ENCODE measurements at places on chromosomes 4 and X.

GRCh38 chr4:47386561-47387235 lies 76.8 kb downstream of the COMMD8 start:
- DNase-seq = no peak

GRCh38 chrX:131741103-131741581 lies 197.3 kb downstream of the OR13H1 start:
- peak; percentile 58 for DNase-seq

DNA sequence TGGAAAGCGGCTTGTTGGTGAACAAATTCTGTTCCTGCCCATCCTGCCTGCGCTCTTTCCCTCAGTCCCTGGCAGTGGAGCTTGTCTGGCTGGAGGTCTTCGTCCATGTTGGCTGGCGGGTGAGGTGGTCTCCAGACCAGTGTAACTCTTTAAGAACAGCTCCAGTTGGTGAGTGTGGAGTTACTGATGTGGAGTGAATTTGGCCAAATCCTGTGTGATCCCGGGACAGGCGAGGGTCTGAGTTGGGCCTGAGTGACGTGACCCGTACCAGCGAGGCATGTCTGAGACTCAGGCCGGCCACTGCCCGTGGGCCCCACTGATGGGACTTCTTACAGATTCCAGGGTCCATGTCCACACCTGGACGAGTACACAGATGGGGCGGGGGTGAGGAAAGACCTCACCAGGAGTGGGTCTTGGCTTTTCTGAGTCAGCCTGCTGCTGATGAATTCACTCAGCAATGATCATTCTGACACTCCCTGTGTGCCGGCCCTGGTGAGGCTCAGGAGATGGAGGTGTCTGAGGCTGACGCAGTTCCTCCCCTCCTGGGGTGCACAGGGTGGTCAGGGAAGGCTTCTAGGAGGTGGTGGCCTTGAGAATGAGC lies 45.5 kb downstream of the PSAPL1 start:
- no peak for DNase-seq

DNA sequence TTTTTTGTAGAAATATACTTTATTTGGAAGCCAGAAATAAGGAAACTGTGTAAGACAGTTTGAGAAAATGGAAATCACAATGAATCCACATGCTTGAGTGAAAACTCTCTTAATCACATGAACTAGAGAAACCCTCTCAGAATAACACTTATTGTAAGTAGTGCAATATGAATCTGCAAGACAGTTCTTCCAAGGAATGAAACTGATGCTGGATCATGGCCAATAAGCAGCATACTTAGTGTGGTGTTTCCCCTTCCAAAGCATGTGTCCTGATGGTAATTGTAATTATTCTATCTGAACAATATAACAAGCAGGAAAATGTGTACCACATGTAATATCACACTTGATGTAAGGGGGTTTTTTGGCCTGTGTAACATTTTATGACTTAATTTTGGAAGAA lies 1870.5 kb upstream of the TENM3 start:
- DNase-seq = no peak

GRCh38 chr4:183250831-183251230 lies 69.2 kb downstream of the CLDN22 start:
- no peak for DNase-seq

DNA sequence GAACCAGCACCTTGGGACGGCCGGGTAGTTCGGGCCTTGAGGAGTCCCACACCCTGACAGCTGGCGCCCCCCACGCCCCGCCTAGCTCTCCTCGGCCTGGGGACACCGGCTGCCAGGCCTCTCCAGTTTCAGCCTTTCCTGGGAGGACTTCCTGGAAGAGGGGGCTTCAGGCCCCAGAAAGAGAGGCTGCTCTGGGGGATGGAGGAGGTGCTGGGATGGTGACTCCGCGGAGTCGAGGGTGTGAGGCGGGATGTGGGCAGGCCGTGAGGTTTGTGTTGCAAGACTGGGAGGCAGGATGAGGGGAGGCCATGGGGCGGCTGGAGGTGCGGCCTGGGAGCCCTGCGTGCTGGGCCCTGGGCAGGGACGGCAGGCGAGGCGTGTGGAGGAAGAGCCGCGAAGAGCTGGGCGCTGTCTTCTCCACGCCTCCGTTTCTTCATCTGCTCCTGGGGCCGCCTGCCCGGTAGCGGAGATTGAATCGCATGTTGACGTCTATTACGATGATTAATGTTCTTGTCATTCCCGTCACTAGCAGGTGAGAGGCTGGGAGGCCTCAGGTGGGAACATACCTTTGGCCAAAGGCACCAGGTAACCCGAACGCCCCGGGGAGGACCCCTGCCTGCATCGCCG lies 918 bp upstream of the FGFRL1 start:
- DNase-seq = no peak

DNA sequence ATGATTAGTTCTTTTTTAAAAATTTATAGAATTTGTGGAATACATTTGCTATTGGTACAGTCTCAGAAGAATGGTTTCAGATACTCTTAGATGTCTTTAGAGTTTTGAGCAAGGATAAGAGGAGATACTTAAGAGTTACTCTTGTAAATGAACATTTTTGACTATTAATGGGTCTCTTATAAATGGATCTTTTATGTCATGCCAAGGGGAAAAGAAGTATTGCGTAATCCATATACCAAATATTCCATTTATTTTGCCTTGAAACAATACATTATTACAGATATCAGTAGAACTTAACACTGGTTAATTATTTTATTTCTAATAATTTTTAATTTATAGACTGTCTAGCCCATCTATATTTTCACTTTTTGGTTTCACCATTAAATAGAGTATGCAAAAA lies 17.2 kb upstream of the DCAF4L1 start:
- no peak for DNase-seq

GRCh38 chrX:49934148-49934547 lies 11.8 kb downstream of the CLCN5 start:
- DNase-seq = no peak

- DNase-seq = no peak
Observed at GRCh38 chr4:77773101-77773500, 46.1 kb downstream of the CNOT6L start.

GRCh38 chr4:140463182-140463581 lies 34.9 kb downstream of the MGAT4D start:
- no peak for DNase-seq
